ENCODE measurements at places on chromosomes 7 and 10.

GRCh38 chr7:122269241-122269640 is 35.3 kb downstream of the FEZF1 start:
- DNase-seq = no peak

- DNase-seq = no peak
Measured at GRCh38 chr7:121530227-121531174, 134.4 kb upstream of the FAM3C start.

- DNase-seq = no peak
Measured at GRCh38 chr7:123096976-123097375, 101.5 kb upstream of the TAS2R16 start.

DNA sequence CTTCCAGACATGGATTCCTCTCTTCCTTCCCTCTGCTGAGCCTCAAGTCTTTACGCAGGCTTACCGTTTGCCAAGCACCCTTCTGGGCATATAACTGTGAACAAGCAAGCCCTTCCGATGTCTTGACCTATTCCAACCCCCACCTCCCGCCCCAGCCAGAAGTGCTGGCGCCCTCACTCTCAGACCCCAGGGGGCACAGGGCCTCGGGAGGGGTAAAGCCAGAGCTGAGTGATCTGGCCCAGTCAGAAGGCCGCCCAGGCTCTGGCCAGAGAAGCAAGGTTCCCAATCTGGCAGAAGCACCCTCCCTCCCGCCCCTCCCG is 1.2 kb downstream of the PRRT4 start:
- DNase-seq = no peak

- no peak for DNase-seq
Measured at GRCh38 chr7:86598721-86599120, 45.0 kb upstream of the GRM3 start.

DNA sequence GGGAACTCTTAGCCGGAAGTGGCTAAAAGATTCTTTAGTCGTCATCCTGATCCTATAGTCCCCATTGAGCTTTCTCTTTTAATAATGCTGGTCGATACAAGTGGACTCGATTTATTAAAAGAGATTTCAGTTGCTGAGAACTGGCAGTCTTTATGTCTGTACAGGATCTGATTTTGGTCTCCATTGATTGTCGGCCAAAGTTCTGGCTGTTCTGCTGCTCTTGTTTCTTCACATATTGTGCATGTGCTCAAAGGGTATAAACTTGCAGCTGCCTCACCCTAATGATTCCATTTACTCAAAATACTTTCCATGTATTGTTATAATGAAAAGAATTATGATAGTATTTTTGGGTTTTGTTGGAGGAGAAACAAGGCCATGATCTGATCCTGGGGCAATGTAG is 100.7 kb upstream of the CTTNBP2 start:
- no peak for DNase-seq

- no peak for DNase-seq
Measured at GRCh38 chr10:78140066-78140630, 106.5 kb downstream of the RPS24 start.

DNA sequence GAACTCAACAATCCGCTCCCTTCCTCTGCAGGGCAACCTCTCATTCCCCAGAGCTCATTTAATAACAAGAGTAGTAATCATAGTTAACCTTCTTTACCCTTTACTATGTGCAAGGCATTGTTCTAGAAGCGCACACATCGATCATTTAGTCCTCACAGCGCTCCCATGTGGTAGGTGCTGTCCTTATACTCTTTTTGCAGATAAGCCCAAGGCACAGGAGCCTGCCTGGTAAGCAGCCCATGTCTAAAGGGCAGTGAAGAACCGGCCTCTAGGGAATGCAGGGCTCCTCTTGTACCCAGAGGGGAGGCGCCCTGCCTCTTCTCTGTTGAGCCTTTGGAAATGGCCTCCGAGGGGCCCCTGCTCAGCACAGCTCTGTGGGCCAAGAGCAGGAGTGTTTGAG is 14.3 kb downstream of the CHST3 start:
- no peak for DNase-seq

GRCh38 chr10:78963074-78964034 is 105.4 kb upstream of the ZMIZ1 start:
- DNase-seq = no peak

GRCh38 chr7:157208571-157209413 is 70.1 kb downstream of the UBE3C start:
- DNase-seq = no peak

DNA sequence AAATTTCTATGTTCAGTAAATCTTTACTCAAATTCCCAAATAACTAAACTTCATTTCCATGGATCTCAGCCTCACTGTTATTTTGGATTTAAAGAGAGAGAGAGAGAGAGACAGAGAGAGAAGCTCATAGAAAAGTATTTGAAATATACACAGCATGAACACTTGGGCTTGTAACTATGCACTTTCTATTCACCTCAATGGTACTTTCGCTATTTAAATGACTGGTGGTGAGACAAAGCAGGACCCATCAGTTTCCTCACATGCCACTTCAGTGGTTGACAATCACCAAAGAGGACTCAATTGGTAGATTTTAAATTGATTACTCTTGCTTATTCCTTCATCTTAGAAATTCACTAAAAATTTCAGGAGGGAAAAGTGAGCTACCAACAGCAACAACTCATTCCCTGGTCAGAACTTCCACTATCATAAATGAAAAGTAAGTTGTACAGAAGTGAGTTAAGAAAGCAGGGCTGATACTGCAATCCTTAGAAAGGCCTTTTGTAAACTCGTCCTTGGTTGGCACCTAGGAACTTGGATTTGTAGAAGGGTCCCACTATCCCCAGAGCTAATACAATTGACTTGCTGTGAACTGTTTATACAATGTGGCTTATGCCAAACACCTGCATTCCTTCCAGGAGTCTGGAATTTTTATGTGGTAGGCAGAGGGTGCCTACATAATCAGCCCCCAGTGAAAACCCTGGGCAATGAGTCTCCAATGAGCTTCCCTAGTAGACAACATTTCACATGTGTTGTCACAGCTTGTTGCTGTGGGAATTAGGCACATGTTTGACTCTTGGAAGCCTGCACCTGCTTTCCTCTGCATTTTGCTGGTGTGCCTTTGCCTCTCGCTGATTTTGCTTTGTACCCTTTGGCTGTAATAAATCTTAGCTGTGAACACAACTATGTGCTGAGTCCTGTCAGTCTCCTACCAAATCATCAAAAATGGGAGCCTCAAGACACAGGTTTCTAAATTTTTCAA is 10.8 kb downstream of the ERLIN1 start:
- DNase-seq = no peak

- no peak for DNase-seq
Measured at GRCh38 chr7:127817466-127817865, 165.5 kb downstream of the SND1 start.

DNA sequence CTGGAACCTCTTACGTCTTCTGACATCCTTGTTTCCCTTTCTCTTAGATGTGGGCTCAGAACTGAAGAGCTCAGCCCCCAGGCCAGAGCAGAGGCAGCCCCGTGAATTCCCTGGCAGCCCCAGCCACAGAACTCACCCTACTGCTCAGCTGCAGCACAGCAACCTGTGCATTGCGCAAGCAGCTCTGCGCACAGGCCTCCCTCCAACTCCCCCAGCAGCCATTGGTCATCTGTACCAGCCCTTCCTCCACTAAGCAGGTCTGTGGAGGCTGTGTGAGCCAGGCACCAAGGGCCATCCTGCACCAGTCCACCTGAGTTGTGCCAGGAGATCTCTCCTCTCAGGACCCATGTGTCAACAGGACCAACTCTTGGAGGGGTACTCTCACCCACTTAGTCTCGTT is 54.5 kb downstream of the ZNF33B start:
- DNase-seq = no peak

GRCh38 chr10:50375051-50375452 is 123.7 kb upstream of the ASAH2 start:
- DNase-seq = no peak
